ENCODE measurements at places on chromosomes 1 and 21.

DNA sequence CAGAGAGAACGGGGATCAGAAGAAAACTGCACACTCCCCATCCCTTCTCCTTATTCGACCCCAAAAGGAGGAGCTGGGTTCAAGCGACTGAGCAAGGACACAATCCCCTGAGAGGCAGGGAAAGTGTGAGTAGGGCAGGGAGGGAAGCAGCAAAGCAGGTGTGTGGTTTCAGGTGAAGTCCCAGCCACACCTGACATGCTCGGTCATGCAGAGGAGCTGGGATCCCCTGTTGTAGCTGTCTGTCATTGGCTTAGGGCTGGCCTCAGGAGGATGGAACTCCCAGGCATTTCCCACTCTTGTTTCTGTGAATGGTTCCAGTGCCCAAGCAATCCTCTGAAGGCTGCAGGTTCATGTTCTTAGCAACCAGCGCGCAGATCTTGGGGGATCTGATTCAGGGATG lies 150.7 kb downstream of the DSCAM start:
- no peak for DNase-seq

DNA sequence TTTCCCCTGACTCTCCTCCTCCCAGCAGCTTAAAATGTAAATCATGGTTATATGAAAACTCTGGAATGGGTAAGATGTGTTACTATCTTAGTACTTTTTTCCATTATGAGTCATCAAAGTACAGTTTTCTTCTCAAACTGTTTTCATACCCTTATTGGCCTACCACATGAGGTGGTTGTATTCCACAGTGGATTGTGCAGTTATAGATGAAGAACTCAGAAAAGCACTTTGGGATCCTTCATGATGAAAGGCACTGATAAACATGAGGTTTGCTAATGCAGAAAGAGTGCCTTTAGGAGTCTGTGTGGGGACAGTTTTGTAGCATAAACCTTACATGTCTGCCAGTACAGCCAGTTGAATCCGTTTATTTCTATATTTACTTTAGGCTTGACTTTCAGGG lies 32.0 kb upstream of the MYOCOS start:
- DNase-seq, result no peak

DNA sequence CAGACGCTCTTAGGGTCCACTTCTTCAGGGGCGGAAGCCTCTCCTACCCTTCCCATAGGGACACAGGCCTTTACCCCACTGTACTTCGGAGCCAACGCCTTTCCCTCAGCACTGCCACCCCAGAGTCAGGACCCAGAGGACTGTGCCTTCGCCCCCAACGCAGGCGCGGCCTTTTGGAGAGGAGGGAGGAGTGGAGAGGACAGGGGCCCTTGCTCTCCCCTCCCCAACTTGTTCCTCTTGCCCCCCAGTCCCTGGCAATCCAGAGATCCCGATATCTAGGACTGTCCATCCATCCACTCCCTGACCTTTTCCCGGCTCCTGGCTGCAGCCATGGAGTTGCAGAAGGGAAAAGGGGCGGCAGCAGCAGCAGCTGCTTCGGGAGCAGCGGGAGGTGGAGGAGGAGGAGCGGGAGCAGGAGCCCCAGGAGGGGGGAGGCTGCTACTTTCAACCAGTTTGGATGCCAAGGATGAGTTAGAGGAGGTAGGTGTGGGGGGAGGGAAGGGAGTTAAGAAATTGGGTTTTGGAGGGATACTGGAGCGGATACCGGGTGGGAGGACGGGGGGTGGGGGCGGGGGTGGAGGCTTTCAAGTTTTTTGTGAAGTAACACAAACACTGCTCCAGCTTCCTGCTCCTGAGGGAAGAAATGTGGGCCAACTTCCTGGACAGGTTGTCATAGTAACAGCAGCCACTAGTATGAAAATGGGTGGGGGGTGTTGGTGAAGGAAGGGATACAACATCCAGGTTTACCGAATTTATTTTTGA lies 636 bp downstream of the INTS3 start:
- DNase-seq, result peak; percentile 7

DNA sequence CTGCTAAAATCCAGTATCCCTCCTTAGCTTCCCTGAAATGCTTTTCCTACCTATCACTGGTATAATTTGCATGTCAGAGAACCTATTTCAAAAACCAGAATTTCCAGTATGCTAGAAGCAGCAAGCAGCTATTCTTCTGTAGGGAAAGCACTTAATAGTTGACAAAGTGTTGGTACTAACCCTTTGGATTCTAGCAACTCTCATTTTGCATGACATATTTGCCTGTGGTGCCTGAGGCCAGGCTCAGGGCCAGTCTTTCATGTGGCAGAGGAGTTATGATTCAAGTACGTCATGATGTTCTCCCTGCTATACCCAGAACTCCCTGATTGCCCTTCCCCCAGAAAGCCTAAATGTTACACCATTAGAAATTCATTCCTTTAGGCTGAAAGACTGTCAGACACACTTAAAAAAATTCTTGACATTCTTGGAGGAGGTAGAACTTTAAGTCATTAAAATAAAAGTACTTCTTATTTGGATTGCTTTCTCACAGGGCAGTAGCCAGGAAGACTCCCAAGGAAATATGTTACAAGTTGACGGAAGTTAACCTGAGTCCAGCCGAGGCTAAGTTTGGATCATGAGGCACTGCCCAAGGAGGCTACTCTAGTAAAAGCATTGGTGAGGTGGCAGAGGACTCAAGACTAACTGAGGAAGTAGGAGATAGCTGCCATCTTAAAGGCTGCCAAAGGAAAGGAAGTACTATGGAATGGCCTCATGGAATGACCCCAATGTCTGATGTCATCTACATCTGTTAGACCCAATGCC lies 298.4 kb upstream of the SPAG17 start:
- DNase-seq, result no peak

- DNase-seq, result no peak
Observed at GRCh38 chr1:57986432-57986831, 560.1 kb downstream of the OMA1 start.

- DNase-seq, result no peak
Observed at GRCh38 chr1:64403331-64403730, 66.6 kb upstream of the CACHD1 start.

- DNase-seq, result no peak
Observed at GRCh38 chr1:149846593-149847466, 52.5 kb upstream of the BOLA1 start.

GRCh38 chr1:1081311-1082238 lies 7.5 kb upstream of the RNF223 start:
- DNase-seq, result no peak

DNA sequence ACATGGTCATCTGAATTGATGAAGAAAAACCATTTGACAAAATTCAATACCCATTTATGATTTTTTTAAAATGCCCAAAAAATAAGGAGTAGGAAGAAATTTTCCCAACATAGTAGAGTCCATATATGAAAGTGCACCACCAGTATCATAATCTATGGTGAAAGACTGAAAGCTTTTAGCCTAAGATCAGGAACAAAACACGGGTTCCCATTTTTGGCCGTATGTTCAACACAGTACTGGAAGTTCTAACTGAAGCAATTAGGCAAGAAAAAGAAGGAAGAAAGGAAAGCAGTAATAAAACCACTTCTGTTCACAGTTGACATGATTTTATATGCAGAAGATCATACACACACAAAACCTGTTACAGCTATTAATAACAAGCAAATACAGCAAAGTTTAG lies 227.8 kb upstream of the RAB4A start:
- DNase-seq, result no peak

DNA sequence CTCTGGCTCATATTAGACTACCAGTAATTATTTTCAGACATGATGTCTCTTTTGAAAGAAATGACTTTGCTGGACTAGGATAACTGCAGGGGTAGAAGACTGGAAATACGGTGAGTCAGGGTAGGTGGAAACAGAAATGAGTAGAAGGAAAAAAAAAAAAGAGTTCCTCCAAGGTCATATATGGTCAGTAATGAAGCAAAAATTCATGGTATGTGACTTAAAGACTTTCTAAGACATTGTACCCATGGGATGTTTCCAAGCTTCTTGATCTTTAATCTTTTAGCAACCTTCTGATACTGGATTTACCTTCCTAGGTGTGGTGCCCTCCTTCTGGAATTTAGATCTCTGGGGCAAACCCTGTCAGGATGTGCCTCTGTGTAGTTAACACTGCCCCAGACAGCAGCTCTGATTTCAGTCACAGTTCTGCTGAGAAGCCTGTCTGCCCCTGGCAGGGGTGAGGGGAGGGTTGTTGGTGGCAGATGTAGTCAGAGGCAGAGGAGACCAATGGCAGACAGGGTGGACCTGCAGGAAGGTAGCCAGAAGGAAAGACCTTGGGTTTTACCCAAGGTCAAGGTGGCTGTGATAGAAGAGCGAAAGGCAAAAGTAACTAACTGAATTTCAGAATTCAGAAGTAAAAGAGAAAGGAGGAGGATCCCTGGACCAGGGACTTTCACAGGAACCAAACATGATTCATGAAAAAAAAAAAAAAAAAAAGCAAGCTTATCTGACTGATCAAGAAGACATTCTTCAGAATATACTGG lies 44.1 kb upstream of the BCL10 start:
- no peak for DNase-seq

DNA sequence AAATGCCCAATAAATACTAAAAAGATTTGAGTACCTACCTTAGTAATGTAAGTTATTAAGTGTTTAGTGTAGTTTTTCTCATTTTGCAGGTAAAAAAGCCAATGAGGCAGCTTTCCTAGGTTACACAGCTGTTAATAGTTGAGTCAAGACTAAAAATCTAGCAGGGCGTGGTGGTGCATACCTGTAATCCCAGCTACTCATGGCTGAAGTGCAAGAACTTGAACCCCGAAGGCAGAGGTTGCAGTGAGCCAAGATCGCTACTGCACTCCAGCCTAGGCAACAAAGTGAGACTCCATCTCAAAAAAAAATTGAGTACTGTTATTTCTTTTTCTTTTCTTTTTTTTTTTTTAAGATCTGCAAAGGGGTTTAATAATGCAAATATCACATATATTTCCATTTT lies 7.7 kb downstream of the YBX1 start:
- no peak for DNase-seq

DNA sequence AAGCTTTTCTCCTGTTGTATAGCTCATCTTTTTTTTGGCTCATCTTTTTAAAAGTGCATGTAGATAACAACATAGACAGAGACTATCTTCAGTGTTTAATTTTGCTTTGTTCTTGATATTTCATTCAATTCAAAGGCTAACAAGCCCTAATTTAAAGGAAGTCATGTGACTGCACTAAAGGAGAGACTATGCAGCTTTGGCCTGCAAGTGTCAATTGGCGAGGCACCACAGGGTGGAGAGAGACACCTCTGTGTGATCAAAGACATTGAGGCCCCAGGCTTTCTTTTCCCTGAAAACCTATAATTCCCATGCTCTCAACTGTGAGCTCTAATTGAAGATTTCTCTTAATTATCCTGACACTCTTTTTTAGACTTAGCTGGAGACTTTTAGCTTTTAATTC lies 53.6 kb downstream of the CHODL start:
- DNase-seq, result no peak

DNA sequence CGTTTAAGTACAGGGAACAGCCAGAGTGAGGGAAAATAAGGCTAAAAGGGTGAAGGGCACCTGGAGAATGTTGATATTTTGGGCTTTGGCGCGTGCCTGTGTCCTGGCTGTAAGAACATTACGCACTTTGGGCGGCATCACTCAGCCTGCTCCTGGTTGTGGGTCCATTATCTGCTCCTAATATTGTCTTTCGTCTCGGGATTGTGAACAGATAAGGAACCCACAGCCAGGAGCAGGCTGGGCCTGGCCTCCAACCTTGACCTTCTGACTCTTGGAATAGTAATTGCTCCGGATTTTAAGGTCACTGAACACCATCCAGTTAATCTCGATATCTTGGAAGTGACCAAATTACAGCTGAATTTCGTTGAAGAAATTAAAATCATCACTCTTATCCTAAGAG lies 61.9 kb downstream of the TCP10L start:
- no peak for DNase-seq

DNA sequence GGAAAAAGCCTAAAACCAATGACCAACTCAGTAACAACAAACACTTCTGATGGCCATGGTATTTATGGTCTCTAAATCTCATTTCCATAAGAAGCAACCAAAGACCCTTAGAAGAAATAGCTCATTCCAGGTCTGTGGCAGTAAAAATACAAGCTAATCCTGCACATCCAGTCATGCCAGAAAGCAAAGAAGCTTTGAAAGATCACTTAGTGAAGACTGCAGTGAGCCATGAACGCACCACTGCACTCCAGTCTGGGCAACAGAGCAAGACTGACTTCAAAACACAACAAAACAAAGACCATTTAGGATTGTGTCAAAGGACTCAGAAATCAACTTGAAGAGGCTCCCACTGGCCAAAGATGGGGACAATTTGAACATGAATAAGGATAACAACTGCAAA lies 18.4 kb upstream of the ELK4 start:
- DNase-seq, result no peak
